DMS53 (cell line): ENCODE measurements at places on chromosomes 2 and 18.

DNA sequence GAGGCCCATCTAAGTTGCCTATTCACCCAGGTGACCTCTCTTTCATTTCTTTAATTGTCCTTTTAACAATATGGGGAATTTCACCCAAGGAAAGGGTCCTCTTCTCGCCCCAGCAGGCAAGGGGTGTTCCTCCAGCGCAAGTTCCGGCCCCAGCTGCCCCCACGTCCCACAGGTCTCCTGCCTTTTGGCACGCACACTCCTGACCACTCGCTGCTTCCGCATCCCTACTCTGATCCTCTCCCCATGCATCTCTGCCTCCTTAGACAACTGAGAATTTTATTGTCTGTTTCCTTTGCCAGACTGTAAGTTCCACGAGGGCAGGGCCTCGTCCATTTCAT, 684 bp upstream of the ARPC2 start:
- peak; percentile 15 for DNase-seq

- peak; percentile 46 for DNase-seq
These were observed 353.9 kb upstream of the SPHKAP start for GRCh38 chr2:228535396-228535795.

DNA sequence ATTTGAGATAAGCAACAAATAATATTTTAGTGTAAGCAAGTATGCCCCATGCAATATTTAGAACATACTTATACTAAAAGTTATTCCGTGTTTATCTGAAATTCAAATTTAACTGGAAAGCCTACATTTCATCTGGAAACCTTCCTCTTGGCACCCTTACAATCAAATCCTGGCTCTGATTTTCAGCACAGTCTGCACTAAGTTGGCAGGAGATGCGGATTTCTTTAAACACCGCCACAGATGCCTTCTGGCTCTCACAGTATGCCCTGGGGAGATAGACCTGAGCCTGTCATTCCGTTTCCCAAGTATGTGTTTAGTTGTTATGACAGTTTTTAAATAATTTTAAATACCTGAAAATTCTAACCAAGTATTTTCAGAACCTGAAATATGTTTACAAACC, 7.3 kb upstream of the MLPH start:
- DNase-seq, result no peak

GRCh38 chr2:217972490-217972889, 30.3 kb downstream of the TNS1 start:
- DNase-seq, result peak; percentile 51

- DNase-seq, result no peak
These were observed 28.2 kb downstream of the CENPO start for GRCh38 chr2:24821433-24821891.

GRCh38 chr2:155223781-155224406, 525.4 kb downstream of the KCNJ3 start:
- DNase-seq, result peak; percentile 71

DNA sequence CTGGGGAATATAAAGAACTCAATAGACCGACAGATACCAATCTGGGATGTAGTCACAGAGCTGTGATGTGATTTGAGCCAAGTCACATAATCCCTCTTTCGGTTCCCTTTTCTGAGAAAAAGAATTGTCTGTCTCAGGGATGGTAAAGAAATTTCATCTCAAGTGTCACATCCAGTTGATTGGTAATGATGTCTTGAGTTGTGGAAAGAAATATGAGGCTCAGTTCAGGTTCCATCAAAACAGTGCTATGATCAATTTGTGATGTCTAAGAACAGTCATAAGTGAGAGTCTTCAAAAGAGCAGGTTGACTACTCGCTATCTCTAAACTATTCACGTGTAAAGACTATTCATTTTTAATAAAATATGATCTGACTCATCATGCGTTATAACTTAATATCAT, 223.3 kb downstream of the METTL4 start:
- DNase-seq, result no peak

DNA sequence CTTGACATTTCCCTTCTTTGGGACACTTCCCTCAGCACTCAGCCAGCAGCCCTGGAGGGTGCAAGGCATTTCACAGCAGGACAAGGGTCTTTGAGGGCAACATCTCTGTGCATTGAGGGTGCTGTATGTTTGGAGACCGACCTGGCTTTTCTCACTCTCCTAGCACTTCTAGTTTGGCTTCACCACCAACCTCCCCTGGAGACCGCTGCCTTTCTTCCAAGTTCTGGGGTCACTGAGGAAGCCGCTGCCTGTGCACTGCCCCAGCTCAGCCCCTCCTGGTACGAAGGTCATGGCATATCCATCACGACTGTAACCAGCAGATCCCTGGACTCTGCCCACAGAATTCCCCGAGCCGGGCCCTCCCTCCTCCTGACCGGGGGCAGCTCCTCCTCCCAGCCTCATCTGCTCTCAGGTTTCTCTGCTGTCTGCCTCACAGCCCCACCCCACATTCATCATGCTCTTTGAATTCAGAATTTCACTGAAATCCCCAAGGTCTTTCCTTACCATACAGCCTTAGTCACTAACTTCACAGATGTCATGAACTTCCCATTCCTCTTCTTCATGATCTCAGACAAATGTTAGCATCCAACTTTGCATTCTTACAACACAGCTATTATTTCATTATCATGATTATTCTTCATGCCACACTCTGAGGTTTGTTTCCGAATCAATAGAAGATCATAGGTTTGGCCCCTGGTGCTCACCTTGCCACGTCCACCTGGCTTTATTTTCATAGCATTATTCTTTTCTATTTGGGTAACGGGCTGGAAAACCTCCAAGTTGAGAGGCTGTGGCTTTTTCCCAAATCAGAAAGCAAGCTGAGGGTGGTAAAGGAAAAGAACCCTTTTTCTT, 113.0 kb upstream of the COPS8 start:
- no peak for DNase-seq

DNA sequence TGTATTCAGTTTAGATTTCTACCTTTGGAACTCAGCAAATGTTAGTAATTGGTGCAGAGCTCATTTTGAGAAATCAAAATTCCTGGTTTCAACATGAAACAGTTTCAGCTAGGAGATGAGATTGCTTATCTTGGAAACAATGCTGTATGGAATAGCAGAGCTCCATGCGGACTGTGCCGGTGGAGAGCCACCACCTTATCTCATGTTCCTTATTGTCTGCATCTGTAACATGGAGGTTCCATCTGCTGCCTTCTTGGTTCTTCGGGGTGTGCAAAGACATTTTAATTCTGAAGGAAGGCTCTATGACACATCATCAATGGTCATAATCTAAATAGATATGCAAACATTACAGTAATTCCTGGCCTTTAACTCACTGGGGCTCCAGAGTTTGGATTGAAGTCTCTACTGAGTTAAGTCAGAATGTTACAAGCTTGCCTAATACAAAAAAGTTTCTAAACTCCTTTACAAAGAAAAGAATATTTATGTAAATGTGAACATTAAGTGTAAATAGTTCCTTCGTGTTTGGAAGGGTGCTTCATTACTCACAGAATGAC, 65.3 kb downstream of the PRKRA start:
- no peak for DNase-seq

- peak; percentile 86 for DNase-seq
These were observed 765 bp upstream of the ID2 start for GRCh38 chr2:8680822-8681760.

DNA sequence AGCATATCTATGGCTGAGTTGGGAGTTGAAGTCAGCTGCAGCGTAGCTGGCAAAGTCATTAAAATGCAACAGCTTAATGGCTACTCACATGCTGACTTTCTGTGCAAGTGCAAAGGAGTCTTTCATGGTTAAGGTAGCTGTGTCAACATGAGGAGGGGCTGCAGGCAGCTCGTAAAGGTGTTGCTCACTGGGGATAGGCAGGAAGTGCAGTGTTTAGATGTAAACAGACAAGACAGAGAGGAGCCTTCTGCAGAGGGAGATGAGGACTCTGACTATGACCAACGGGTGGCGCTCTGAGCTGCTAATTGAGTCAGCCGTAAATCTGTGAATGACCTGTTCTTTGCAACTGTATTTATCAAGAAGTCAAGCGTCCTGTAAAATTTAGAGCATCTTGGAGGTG, 22.3 kb upstream of the CAVIN2 start:
- peak; percentile 94 for DNase-seq

DNA sequence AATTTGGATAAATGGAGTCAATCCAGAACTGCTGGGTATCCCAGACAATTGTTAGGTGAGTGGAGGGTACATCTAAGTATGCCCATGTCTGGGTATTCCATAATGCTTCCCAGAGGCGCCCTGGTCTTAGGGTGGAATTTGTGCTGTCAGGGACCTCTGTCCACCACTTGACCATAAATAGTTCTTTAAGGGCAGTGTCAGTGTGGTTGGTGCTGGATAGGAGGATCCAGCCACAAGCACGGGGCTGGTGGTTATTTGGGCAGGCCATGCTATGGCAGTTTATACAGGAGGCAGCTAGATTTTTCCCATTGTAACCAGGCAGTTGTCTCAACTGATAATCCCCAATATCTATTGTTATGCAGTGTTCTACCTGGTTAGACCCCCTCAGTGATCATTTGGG, 104.4 kb upstream of the B3GNT2 start:
- no peak for DNase-seq
